WTC11 (cell line): ENCODE measurements at places on chromosomes 3 and 15. TPM values are rescaled to one million over a fixed set of nuclear protein-coding genes. Genes with fewer than 3 reads are reported as not detected.

LRRC34 gene
- total RNA-seq = 5.3 to 8.3 TPM (median 6.0 TPM) in 3 replicates

DNA sequence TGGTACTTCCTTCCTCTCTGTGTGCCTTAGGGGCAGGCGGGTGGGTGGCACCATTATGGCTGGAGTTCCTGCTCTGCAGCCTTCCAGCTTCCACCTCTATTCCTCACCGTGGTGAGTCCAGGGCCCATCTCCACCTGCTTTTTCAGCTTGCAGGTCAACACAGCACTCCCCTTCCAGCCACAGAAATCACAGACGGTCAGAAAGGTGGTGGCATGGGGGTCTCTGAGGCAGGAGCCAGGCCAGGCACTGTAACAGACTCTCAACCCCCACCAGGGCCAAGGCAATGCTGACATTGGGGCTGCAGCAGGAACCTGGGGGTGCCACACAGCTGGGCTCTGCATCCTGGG lies 16.6 kb downstream of the KLF15 start:
- no peak for DNase-seq

DNA sequence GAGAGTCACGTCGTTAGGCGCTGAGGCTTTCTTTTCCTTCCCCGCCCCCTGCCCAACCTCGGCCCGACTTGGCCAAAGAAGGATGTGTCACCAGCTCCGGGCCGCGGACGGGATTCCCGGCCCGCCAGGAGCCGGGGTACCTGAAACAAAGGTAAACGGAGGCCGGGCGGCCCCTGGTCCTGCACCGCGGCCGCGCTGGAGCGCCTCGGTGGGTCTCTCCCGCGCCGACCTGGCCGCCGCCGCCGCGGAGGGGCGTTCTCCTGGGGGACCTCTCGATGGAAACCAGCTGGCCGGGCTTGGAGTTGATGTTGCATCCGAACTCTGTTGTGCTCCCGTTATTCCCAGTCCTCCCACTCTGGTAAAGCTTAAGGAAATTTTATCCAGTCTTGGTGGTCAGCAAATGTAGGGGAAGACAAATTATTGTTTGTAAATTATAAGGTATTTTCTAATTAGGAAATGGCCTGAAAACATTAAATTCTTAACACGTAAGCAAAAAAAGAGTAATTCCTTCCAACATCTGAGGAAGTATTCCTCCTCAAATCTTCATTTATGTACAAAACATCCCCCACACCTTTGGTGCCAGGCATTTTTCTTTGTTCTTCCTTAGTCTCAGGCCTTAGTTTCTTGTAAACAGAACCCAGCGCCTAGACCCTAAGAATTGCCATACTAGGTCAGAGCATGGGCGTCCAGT lies 888 bp downstream of the PPP2R3A start:
- peak; percentile 56 for DNase-seq

WDR72 gene
- 8.6 to 8.7 TPM (median 8.6 TPM) in 3 replicates for total RNA-seq

- no peak for DNase-seq
Observed at GRCh38 chr3:49177073-49177472, 5.7 kb downstream of the KLHDC8B start.
